ENCODE measurements at places on chromosomes 3 and 15. TPM values are rescaled to one million over a fixed set of nuclear protein-coding genes. Genes with fewer than 3 reads are reported as not detected.

The ANP32A gene
- 101 TPM for total RNA-seq

GRCh38 chr3:61565569-61565968 is 4.2 kb downstream of the PTPRG start:
- DNase-seq = no peak

The NPAP1 gene
- total RNA-seq = 0.17 TPM

GRCh38 chr3:185586686-185587039 is 568 bp downstream of the SENP2 start:
- DNase-seq = no peak

DNA sequence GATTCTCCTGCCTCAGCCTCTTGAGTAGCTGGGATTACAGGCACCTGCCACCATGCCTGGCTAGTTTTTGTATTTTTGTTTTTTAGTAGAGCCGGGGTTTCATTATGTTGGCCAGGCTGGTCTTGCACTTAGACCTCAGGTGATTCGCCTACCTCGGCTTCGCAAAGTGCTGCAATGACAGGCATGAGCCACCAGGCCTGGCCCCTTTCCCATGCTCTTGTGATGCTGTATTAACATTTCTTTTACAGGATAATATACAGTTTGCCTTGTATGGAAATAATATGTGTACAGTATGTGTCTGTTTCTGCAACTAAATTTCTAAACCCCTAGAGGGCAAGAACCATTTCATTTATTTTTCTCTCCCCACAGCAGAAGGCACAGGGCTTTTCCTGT is 37.8 kb downstream of the SCG5 start:
- DNase-seq = no peak

The UNC45A gene
- 117 TPM for total RNA-seq

GRCh38 chr3:160784853-160785252 is 28.8 kb downstream of the PPM1L start:
- DNase-seq = no peak

The ZCWPW2 gene
- total RNA-seq = 1.4 TPM

GRCh38 chr3:71360764-71361163 is 222.8 kb downstream of the FOXP1 start:
- DNase-seq = no peak

- DNase-seq = no peak
Measured at GRCh38 chr3:133119176-133119575, 81.0 kb downstream of the TMEM108 start.

The ST6GAL1 gene
- total RNA-seq = 35.0 TPM

DNA sequence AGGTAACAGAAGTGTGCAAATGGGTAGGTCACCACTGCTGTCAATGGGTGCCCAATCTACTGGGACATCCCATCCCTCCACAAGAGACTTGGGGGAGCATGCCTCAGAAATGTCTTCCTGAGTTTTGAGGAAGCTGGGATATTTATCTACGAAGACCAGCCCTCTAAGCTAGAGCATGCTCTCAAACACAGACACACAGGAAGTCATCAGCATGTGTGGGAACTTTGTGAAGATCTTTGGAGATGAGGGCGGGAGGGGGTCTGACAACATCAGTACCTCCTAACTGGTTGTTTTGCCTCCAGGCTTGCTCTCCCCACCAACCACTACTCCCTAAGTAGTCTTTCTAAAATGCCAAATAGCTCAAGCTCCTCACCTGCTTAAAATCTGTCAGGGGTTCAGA is 3.5 kb upstream of the MEF2A start:
- no peak for DNase-seq

The RASGRP1 gene
- total RNA-seq = 4.6 TPM

- no peak for DNase-seq
Measured at GRCh38 chr15:80480171-80480811, 76.1 kb downstream of the ARNT2 start.

DNA sequence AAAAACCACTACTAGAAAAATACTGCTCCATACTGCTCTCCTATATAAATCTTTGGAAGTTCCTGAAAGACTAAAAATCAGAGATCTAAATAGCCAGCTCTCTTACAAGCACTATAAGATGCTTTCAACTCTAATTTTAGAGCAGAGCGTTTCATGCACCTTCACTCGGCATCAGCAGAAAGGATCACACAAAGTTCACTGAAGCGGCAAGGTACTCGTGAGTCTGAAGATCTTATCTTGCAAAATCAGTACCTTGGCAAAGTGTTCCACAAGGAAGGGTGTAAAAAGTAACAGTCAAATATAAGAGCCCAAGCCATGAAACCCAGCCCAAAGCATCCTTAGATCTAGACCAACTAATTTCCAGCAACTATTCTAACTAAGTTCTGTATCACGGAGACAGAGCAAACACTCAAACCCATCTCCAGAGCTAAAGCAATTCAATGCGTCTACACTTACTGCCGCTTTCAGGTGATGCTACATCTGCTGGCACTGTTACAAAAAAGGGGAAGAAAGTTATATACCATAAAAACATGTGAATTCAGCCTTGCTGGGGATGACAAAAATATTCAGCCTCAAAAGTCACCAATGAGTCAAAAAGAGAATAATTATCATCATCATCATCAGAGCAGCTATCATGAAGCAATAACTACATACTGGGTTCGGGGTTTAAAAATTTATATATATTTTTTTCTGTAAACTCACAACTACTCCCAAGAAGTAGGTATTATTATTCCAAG is 16.3 kb downstream of the VPS39 start:
- no peak for DNase-seq

GRCh38 chr3:168475704-168476103 is 380.0 kb upstream of the GOLIM4 start:
- DNase-seq = no peak

DNA sequence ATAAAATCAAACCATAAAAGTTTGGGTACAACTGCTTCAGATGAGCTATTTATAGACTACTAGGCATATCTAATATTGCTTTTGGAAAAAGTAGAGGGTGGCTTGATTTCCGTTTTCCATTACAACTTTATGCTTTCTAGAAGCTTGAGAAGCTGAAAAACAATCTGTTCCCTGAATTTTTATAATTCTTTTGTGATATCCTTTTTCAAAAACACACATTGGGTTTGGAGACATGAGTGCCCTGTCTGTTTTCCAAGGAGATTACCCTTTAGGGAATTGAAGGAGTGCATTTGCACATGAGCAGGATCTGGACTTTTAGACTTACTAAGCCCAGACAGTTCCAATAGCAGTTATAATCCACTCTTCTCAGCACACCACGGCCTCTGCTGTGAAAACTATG is 49.5 kb upstream of the FILIP1L start:
- no peak for DNase-seq

DNA sequence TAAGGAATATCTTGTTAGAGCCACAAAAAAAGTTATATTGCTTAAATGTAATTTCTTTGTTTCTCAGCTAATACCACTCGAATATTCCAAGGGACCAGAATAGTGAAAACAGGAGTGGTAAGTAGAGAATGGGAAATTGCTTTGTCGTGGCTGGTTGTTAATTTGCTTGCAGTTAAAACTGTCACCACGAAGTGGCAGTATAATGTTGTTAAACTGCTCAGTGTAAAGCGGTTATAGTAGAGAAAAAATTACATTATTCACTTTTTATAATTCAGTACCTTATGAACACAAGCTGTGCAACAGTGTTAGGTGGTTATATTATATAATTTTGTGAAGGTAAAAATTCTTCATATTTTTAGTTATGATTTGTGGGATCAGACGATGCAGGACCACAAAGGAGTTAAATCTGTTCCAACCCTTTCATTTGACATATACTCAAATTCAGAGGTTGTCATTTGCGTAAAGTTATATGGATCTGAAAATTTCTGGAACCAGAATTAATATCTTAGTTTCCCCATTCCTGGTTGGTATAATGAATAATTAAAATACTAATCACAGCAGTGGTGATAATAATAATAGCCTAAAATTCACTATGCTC is 171.8 kb downstream of the FEZF2 start:
- no peak for DNase-seq

- DNase-seq = no peak
Measured at GRCh38 chr15:57025264-57025926, 107.0 kb downstream of the TCF12 start.

DNA sequence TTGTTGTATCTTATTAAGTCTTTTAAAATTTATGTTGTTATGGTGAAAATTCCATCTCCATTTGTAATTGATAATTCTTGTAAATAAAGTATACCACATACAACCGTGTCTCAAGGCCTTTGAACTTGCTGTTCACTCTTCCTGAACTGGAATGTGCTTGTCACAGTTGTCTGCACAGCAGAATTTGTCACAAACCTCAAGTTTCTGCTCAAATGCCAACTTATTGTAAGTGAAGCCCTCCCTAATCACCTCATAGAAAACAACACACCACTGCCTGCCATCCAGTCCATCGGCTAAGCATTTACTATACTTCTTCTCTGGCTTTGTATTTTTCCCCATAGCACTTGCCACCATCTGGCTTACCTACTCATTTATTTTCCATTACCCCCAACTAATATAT is 192.3 kb downstream of the THRB start:
- DNase-seq = no peak

The TXNRD3 gene
- total RNA-seq = 6.4 TPM

The HTR3C gene
- 0.14 TPM for total RNA-seq

The FSIP1 gene
- 0.81 TPM for total RNA-seq

- no peak for DNase-seq
Measured at GRCh38 chr15:50265620-50266019, at the start of gene HDC. TSS of gene HDC (minus strand) at chr15:50265726. CDS start at chr15:50265623, 103 bp downstream.

DNA sequence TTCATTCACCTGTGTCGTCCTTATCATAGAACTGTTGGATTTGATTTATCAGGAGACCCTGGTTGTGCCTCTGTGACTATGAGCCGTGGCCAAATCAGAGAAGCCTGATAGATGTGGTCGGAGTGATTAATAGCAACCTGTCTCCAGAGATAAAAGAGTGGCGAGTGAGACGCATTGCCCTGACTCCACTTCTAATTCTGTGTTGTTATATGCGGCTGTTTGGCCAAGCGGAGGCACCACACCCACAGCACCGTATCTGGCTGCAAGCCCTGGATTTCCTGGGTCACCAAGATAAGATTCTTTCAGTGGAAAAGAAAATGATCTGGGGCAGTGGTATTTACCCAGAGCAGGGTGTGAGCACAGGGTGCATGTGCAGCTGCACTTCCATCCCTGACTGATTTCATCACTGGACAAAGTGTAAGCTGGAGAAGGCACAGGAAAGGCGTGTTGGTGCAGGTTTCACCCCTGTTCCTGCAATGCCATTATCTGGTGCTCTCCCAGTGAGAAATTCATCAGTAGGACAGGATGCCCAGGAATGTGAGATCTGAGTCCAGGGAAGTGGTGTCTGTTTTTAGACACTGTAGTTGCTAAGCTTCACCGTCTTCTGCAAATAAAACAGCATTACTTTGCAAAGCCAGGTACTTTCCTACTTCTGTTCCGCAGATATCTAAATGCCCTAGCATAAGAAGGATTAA is 84.6 kb downstream of the CD47 start:
- peak; percentile 81 for DNase-seq

The SERPINI2 gene
- 0.23 TPM for total RNA-seq

GRCh38 chr3:62374341-62375218 is 1.2 kb upstream of the FEZF2 start:
- no peak for DNase-seq

GRCh38 chr3:104763007-104763406 is 603.7 kb upstream of the ALCAM start:
- no peak for DNase-seq

GRCh38 chr3:176479248-176479647 is 718.0 kb downstream of the TBL1XR1 start:
- DNase-seq = no peak

The LRRC31 gene
- 2.9 TPM for total RNA-seq

GRCh38 chr15:66641485-66642315 is 60.3 kb upstream of the SMAD6 start:
- no peak for DNase-seq

DNA sequence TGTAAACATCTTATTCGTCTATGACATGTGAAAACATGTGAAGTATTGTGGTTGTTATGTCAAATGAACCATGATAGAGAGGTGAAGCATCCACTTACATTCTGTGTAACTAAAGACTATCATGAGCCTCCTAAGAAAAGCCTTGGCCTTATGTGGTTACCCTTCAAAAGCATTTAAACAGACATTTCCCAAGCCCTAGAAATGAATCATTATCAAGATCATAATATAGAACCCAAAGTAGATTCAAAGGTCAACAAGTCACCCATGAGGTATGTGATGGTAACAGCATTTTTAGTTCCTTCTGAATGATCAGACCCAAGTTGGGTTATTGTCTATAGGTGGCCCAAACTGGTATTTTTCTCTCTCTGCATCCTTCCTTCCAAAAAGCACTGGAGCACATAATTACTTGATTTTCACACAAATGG is 408.0 kb downstream of the TBL1XR1 start:
- no peak for DNase-seq

- no peak for DNase-seq
Measured at GRCh38 chr3:130841357-130841756, 52.5 kb upstream of the ATP2C1 start.

DNA sequence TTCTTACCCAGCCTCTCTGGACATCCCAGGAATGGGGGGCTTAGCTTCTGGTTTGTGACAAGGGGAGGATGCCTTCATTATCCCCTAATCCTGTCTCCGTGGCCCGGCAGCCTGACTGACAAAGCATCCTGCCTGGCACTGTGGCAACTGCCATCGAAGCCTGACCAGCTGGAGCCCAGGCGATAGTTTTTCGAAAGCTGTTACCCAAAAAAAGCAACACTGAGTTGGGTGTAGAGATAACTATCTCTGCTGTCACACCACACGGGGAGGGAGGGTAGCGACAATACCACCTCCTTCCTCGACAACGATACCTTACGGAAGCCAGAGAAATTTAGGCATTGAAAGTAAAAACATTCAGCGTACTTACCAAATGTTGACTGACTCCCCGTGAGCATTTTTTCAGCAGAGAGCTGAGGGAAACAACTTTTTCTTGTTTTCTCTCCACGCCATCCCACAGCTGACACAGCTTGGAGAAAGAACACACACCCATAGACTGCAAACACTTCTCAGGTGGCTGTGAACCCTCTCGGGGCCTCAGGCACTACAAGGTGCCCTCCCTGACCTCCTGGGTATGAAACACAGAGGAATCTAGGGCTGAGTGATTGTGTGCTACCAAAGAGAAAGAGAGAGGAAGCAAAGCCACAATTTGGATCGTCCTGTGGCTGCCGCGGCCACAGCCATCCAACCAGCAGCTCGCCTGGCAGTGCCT is 361.9 kb upstream of the ICE2 start:
- no peak for DNase-seq

The EPHB1 gene
- 2.0 TPM for total RNA-seq

DNA sequence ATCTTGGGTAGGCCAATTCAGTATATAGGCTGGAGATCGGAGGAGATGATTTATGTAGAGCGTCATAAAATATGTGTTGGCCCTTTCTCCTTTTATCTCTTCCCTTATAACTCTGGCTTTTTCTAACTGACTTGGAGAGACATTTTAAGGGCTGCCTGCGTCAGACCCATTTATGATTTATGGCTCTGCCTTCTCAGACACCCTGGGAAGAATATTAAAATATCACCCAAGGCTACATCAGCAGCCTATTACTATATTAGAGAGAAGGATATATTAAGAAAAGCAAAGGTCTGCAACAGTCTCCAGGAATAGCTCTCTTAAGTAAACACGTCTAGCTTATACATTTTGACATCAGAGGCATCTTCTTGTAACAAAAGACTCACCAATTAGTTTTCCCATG is 179.4 kb downstream of the SV2B start:
- DNase-seq = no peak

The TMEM39A gene
- total RNA-seq = 35.3 TPM

Measured in mucosa of gallbladder (tissue), 1 donor.